Hematopoietic multipotent progenitor cell treated with erythropoietin and hydrocortisone succinate and interleukin-3 and kit ligand, for 6 days (in vitro differentiated cells): ENCODE measurements at places on chromosomes 3 and 15.

- peak; percentile 90 for DNase-seq
These were observed 607 bp upstream of the IMP3 start for GRCh38 chr15:75640483-75641178.

DNA sequence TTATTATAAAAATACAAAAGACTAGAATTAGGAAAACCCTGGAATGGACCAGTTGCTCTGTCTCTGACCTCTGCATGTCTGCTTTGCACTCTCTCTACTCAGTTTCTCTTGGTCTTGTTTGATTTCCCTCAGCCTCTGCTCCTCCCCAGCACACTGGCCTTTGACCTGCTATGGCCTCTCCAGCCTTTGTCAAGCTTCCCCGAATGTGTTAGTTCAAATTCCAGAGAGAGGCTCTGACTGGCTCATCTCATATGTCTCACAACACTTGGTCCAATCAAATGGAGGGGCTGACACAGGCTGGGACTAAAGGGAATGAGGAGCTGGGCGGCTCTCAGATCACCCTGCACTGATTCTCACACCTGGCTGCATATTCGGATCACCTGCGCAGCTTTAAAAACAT, 52.4 kb upstream of the CMTM8 start:
- no peak for DNase-seq

DNA sequence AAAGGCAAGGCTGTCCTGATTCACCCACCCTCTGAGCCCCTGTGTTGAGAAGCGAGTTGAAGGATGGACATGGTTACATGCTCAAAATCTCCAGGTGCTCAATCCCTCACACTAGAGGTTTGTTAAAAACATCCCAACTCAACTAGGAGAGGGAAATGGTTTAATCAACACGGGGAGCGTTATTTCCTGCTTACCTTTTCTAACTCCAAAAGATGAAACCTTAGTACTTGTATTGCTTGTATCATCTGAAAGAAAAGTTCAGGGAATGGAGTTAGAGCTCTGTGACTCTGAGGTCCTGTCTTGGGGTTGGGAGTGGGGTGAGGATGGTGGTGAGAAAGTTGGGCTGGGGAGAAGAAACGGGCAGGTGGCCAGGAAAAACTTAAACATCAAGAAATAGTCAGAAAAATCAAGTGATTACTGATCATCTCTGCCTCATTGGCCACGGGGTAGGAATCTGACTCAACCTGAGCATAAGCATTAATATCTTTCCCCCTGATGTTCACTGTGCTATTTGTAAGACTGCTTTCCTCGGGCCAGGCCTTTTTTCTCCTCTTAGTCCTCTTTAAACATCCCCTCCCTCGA, 5.9 kb downstream of the MEIS2 start:
- no peak for DNase-seq

GRCh38 chr3:111627092-111627491, 31.9 kb upstream of the ZBED2 start:
- no peak for DNase-seq

DNA sequence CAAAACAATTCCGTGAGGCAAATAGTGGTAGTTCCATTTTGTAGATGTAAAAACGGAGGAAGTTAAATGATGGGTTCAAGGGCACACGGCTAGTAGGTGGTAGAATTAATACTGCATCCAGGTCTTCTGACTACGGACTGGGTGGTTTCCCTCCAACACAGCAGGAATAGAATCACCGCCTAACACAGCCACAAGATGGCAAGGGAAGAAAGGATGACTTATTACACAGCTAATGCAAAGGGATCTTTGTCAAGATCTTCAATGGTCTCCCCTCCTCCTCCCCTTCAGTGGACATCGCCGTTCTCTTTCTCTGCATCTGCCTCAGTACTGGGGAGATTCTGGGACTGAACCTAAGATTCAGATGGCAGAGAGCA, 524 bp upstream of the TOPBP1 start:
- peak; percentile 62 for DNase-seq

GRCh38 chr15:90200534-90201129, 498 bp upstream of the SEMA4B start:
- no peak for DNase-seq

DNA sequence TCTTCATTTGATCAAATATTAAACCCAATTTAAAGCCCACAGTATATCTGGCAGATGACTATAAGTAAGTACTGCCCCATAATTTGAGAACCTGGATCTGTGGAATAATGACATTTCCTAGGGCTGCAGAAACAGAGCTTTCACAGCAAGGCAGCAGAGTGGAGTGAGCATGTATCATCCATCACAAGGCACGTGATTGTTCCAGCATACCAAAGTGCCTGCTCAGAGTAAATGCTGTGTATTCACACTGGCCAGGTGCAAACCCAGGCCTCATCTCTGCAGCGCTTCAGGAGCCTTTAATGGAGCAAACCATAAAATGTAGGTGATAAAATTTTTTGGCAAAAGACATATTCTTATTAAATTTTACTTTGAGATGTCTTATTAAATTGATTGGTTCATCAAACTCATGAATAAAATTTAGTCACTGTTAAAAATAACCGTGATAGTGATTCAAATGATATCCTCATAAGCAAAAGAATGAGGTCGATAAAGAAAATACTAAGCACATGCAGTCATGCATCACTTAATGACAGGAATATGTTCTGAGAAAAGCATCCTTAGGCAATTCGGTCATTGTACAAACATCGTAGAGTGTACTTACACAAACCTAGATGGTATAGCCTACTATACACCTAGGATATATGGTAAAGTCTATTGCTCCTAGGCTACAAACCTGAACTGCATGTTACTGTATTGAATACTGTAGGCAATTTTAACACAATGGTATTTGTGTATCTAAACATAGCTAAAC, 99.3 kb upstream of the SLC24A5 start:
- DNase-seq, result no peak

GRCh38 chr3:110093411-110093810, 756.1 kb upstream of the DPPA4 start:
- DNase-seq, result no peak

DNA sequence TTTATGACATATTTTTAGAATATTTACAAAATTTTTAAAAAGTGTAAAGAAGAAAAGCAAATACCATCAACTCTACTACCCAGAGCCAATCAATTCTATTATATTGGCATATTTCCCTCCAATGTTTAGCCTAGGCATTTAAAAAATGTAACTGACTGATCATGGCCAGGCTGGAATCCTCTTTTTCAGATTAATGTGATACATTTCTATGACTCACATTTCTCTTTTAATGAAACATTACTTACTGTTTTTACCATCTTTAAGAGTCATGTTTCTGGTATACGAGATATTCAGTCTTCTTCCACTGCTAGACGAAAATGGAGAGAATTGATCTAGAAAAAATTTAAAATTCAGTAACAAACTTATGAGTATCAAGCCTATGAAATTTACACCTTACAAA, 53.4 kb upstream of the DCUN1D1 start:
- DNase-seq, result no peak

DNA sequence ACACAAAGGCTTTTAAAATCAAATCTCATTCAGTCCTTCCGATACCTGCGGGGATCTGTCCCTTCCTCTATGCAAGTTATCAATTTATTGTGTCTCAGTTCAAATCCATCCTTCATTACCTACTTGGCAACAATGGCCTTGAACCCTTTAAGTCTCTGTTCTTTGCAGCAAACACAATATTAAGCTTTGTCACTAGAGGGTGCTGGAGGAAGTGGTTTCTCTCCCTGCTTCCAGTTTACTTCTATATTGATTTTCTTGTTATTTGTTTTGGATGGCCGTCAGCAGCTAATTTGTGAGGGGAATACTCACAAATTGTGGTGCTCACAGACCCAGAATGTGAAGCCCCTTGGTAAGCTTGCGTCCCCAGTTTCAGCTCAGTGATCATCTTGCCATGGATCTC, 278.3 kb downstream of the FGF12 start:
- DNase-seq, result peak; percentile 10

GRCh38 chr15:69576948-69577351, 124.3 kb downstream of the RPLP1 start:
- peak; percentile 26 for DNase-seq

DNA sequence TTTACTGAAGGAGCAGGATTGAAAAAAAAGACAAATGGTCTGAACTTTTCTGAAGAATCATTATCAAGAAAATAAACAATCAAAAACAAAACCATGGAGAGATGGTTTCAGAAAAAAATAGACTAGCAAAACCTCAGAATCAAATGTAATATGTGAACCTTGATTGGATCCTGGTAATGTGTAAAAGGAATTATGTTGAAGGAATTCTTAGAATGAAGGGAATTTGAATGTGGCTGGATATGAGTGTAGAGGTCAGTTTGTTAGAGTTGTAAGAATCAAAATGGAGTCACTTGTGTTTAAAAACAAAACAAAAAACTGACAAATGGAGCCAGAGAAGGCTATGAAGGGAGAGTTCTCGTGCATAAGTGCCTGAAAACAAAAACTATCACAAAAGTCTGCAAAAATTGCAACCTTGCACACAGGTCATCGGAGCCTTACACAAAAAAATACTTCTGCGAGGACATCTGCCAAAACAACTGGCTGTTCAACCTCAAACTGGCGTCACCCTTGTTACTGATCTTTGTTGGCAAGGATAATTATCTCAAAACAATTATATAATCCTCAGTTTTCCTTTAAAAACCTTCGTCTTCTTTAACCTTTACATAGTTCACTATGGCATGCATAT, 19.1 kb upstream of the ATP13A3 start:
- DNase-seq, result no peak

DNA sequence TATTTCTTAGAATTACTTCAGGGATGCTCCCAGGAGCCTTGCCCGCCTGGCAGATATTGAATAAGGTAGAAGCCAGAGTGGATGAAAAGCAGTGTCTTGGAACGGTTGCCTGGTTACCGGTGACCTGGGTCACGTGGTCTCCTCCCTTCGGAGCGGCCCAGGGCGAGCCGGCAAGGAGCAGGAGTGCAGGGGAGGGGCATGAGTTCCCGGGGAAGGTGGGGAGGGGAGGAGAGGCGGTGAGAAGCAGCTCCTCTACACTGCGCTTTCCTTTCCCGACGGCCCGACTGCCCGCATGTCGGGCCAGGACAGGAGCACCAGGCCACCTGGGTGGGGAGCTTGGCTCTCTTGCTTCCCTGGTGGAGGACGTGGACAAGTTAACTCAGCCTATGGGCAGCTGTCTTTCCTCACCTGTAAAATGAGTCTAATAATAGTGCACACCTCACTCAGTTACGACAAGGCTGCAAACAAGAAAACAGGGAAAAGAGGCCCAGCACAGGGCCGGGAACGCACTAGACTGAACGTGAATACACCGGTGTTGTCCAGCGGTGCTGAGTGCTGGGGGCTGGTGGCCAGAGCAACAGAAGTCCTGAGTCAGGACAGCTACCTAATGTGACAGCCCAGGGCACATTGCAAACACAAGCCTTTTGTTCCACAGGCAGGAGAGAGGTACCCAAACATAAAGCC, 198.3 kb downstream of the ADAMTS9 start:
- no peak for DNase-seq
